ENCODE measurements at places on chromosomes 3 and 15.

DNA sequence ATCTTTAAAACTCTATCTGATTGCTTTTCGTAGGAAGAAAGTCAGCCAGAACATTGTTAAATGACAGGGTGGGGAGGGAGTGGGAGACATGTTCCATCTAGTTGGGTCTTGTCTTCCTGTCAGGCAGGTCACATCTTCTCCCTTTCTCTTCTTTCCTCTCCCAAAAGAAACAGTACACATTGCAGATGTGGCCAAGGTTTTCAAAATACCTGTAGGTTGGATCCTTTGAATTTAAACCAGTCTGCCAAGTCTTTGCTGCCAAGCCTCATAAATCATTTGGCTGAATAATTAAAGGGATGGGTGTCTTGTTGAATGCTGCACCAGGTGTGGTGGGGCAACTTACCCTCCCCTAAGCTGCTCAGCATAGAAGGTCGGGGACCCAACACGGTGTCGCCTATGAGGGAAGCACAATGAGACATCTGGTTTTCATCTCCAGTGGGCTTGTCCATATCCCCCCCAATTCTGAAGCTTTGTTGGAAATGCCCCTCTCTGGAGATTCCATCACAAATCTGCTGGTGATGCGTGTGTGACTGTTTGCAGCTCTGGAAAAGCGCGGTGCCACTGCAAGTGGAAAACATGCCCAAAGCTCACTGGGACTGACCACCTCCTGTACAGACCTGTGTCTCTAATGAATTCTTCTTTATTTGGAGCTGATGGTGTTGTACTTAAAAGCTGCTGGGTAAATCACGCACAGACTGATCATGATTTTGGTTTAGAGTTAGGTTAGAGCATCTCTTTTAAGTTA is 112.6 kb downstream of the FILIP1L start:
- no peak for DNase-seq

DNA sequence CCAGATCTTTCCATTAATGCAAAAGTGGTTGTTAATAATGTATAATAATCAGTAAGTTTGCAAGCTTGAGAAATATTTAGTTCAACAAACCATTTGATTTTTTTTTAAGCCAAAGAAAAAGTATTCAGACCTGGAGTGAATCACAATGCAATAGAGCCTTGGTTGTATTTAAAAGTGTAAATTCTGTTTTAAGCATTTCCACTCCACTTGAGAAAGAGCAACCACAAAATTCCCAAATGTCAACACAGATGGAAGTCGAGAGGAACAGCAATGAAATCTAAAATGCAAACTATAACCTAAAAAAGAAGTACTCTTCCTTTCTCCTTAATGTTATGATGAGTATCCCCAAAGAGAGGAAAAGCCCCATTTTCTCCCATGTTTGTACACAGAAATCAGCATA is 20.2 kb downstream of the GBE1 start:
- DNase-seq = no peak

GRCh38 chr3:10515396-10515795 is 10.0 kb upstream of the ATP2B2 start:
- no peak for DNase-seq

- DNase-seq = no peak
Measured at GRCh38 chr3:46998121-46998851, 18.8 kb downstream of the NBEAL2 start.

GRCh38 chr15:94579286-94579685 is 347.9 kb downstream of the MCTP2 start:
- DNase-seq = no peak

- no peak for DNase-seq
Measured at GRCh38 chr3:8581373-8581772, 63.2 kb downstream of the SSUH2 start.

GRCh38 chr3:140397847-140398246 is 280.0 kb upstream of the TRIM42 start:
- no peak for DNase-seq

DNA sequence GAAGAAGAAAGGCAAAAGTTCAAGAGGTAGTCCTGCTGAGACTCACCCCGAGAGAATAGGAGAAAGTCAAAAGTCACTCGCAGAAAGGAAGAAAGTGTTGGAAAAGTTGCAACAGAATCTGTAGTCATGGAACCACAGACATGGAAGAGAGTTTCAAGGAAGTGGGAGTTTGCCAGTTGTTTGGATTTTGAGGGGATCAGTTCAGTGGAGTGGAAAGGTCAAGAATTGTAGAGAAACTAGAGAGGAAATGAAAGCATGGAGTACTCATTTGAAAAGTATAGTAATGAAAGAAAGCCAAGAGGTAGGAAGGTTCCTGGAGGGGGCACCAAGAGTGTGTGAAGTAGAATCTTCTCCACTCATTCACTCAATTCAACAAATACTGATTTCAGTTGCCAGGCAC is 34.7 kb downstream of the SPTSSB start:
- no peak for DNase-seq

GRCh38 chr3:170465955-170466354 is 47.3 kb downstream of the CLDN11 start:
- DNase-seq = no peak

DNA sequence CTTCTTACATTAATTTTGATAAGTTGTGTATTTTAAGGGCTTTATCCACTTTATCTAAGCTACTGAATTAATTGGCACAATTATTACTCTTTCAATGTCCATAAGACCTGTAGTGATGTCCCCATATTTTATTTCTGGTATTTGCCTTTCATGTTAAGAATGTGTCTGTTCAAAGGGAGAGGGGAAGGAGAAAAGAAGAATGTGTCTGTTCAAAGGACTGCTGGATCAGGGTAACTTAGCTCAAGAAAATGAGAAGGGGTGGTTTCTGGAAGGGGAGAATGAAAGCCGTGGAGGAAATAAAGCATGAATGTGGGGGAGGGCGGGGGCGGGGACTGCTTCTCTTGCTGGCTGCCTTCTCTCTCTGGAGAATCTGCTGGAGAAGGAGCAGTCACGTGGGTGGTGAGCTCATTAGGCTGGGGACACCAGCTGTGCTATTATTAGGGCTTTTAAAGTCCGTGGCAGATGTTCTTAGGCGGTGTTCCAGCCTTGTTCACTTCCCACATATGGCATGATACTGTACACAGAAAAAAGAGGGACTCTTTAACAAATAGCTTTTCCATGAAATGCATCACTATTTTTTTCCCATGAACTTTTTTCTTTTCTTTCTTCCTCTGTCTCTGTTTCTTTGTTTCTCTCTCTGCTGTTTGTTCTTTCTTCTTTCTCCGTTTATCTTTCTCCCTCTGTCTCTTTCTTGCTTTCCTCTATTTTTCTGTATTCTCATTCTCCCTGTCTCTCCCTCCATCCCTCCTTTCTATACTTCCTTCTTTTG is 63.7 kb upstream of the ULK4 start:
- no peak for DNase-seq

GRCh38 chr3:18527691-18528090 is 102.6 kb upstream of the SATB1 start:
- DNase-seq = no peak

DNA sequence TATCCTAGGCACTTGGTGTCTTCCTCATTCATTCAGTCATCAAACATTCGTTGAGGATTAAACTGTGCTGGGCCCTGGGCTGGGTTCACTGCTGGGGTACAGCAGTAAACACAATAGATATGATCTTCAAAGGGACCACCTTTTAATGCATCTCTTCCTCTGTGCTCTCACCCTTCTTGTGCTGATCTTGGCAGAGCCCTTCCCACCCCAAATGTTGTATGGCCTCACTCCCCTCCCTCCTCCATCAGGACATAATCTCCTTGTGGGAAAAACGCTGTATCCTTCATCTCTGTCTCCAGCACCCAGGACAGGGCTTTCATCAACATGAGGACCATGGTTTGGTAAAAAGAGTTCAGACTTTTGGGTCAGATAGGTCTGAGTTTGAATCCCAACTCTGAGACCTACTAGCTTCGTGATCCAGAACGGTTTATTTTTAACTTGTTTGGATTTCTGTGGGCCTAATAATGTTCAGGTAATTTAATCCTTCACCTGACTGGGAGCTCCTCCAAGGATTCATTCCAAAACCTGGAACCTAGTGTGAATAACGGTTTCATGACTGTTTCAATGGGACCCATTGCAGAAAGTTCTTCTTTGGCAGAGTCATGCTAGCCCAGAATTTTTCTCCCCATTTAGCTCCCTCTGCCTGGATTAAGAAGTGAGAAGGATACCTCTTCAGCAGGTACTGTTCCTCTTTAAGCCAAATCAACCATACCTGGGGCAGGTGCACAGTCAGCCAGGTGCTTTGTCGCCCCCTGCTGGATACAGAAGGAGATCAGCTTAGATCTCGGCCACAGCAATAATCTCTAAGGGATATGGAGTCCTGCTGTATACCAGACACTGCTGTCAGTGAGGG is 5.2 kb upstream of the WNT7A start:
- peak; percentile 41 for DNase-seq

DNA sequence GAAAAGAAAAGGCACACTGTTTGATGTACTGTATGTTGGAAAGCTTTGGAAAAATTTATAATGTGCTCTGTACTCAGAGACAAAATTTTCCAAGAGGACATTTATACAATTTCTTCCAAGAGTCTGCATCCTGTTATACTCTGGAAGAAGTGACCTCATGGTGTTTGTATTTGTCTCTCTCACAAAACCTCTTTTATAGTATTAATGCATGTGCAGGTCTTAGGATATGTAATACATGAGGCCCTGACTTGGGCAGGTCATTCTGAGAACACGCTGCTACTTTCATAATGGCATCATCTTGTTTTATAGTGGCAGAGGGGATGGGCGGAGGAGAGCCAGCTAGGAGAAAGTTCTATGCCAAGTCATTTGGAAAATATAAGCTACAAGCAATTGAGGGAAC is 72.0 kb upstream of the P3H2 start:
- DNase-seq = no peak

GRCh38 chr3:137420198-137420995 is 343.7 kb upstream of the SOX14 start:
- no peak for DNase-seq
